Vagina (tissue), 2 donors: ENCODE measurements at places on chromosomes 2 and 18. TPM values are rescaled to one million over a fixed set of nuclear protein-coding genes. Genes with fewer than 3 reads are reported as not detected.

Gene COL6A3
- total RNA-seq: 315 TPM

Gene MITD1
- 23.3 TPM for total RNA-seq

DNA sequence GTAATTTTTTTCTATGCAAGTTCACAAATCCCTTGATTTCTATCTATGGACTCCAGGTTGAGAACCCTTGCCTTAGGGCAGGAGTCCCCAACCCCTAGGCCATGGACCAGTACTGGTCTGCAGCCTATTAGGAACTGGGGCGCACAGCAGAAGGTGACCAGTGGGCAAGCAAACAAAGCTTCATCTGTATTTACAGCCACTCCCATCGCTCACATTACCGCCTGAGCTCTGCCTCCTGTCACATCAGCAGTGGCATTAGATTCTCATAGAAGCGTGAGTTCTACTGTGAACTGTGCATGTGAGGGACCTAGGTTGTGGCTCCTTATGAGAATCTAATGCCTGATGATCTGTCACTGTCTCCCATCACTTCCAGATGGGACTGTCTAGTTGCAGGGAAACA lies 70.2 kb upstream of the SMAD2 start:
- no peak for DNase-seq

- no peak for DNase-seq
These were observed 12.0 kb upstream of the MBP start for GRCh38 chr18:77144451-77145118.

DNA sequence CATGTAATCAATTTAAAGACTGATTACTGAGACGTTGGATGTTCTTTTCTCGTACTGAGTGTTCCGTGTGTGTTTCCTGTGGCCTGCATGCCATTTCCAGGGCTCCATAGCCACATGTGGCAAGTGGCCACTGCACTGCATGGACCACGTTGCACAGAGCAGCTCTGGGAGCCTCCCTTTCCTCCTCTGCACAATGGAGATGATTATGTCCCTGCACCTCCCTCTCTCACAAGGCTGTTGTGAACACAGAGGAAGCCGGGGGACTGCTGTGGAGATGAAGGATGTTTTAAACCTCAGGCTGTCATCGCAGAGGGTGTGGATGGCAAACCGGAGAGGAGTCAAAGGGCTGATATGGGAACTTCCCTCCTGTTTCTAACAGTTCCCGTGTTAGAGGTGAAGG lies 87.7 kb downstream of the TGOLN2 start:
- DNase-seq: no peak

DNA sequence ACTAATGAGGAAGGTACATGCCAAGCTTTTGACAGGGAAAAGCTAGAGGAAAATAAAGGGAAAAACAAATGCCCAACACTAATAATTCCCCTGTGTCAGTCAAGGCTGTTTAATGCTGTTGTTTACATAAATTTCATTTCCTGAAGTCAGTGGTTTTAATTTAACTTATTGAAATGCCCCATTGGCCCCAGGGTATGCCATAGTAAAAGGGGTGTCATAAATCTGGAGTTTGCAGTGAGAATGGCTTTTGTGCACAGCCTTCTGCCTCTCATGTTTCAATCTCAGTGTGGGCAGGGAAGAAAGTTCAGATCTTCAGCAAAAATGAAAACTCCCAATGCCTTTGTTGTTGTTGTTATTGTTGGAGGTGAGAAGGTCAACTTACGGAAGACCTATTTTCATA lies 550.1 kb upstream of the DCC start:
- no peak for DNase-seq

DNA sequence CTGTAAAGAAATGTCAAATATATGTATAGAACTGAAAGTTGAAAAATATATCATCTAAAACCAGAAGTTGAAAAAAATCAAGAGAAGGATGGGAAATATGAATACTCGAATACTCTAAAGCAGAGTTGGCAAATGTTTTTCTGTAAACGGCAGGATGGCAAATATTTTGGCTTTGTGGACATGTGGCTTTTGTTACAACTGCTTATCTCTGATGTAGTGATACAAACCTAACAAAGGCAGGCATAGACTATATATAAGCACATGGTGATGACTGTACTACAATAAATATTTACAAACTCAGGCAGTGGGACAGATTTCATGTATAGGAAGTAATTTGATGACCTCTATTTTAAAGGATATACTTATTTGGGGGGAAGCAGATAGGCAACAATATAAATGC lies 224.6 kb upstream of the LRRTM4 start:
- DNase-seq: no peak

DNA sequence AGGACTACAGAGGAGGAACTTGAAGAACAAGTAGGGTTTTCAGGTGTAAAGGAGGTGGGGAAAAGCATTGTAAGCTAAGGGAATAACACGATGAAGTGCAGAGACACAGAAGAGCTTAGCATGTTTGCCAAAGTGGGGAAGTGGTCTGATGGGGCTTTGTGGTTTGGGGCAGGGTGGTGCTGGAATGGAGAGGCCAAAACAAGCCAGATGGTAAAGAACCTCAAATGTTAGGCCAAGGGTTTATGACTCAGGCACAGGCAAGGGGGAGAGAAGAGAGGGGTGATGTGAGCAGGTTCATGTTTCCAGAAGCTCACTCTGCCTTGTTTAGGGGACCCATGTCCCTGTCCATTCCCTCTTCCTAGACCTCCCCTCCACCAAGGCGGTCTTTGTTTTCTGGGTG lies 104.5 kb upstream of the YWHAQ start:
- no peak for DNase-seq

- DNase-seq: no peak
These were observed 14.8 kb upstream of the PARD3B start for GRCh38 chr2:204530464-204530805.

- no peak for DNase-seq
These were observed 22.7 kb downstream of the RNF152 start for GRCh38 chr18:61870151-61870550.

DNA sequence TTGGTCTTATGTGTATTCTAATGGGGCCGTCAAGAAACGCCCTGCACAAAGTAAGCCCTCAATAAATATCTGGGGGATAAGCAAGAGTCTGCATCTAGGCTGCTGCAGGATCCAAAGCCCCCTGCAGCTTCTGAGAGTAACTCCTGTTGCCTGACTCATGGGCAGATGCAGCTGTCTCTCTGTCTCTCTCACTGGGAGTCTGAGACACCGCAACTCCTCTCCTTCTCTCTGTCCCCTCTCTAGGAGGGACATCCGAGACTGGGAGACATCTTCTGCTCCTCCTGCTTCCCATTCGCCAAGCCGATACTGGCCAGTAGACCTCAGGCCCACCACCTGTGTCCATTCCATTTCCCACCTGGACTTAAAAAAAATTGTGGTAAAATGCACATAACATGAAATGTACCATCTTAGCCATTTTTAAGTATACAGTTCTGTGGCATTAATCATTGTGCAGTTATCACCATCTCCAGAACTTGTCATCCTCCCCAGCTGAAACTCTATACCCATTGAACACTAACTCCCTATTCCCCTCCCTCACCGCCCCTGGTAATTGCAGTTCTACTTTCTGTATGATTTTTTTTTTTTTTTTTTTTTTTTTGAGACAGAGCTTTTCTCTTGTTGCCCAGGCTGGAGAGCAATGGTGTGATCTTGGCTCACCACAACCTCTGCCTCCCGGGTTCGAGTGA lies 20.1 kb downstream of the DYSF start:
- DNase-seq: no peak

GRCh38 chr2:10934308-10934978 lies 22.7 kb downstream of the KCNF1 start:
- no peak for DNase-seq

- DNase-seq: no peak
These were observed 3.8 kb downstream of the LBH start for GRCh38 chr2:30235008-30235655.

- DNase-seq: no peak
These were observed 11.6 kb upstream of the NCK2 start for GRCh38 chr2:105732955-105733607.

GRCh38 chr2:156937430-156937829 lies 320.1 kb upstream of the GALNT5 start:
- DNase-seq: no peak

- no peak for DNase-seq
These were observed 958 bp upstream of the ALLC start for GRCh38 chr2:3656762-3657721.

Gene LAMA3
- 106 TPM for total RNA-seq

Gene CAVIN2
- 50.6 TPM for total RNA-seq

Gene DCDC2C
- total RNA-seq: not detected

Gene CTAGE1
- not detected for total RNA-seq

Gene RFX8
- 1.2 TPM for total RNA-seq

DNA sequence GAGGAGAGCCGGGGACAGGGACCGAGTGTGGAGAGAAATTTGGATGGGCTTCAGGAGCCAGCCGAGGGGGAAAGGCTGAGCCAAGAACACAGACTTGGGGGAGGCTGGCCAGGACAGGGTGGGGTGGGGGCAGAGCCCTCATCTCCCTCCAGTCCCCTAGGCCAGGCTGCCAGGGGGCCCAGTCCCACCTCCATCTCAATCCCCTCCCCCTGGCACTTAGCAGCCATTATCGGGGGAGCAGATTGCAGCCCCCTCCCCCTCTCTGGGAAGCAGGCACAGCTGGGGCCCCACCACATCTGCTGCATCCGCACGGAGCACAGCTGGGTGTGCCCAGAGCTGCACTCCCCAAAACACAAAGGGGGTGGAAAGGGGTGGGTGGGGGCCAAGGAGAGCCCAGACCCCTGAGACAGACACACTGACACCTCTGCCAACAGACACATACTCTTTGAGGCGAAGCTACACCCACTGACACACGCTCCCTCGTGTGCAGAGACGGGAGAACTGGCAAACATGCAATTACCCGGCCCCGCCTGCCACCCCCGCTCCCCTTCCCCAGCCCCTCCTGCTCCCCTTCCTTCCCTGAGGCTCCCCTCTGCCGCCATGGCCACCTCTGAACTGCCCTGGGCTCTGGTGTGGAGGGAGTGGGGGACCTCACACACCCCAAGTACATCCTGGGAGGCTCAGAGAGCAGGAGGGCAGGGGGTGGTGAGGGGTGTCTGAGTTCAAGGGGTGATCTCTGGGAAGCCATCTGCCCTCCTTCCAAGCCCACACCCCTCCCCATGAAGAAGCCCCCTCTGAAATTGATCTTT lies 5.1 kb upstream of the ASIC4 start:
- no peak for DNase-seq

Gene CXCR1
- total RNA-seq: 0.49 TPM

Gene IL1F10
- total RNA-seq: not detected

Gene RAB27B
- 6.1 TPM for total RNA-seq

Gene CDKL4
- total RNA-seq: 2.7 TPM

DNA sequence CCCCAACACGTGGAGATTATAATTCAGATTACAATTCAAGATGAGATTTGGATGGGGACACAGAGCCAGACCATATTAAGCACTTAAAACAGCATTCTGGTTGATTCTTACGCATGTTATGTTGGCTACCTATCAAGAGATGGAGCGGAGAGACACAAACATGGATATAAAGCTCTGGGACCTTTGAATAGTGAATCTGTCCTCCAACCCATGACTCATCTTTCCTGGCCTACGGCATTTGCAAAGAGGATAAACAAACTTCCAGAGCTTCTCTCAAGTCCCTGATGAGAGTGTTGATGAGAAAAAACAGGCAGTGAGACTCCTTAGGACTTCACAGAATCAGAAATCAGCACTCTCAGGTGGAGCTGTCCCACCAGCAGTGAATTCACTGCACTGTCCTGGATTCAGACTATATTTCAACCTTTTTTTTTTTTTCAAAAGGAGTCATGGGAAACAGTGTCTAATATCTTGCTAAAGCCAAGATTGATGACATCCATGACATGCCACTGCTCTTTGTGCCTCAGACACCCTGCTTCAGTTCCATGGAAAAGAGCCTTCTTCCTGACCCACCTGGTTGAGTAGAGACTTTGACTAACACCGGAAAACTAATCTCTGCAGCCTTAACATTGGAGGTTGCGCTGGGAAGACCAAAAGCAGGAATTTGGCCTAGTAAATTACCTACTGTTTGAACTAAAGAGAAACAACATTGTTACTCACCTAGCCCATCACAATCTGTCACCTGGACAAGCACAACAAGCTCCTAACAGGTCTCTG lies 62.1 kb upstream of the NPAS2 start:
- peak; percentile 83 for DNase-seq

DNA sequence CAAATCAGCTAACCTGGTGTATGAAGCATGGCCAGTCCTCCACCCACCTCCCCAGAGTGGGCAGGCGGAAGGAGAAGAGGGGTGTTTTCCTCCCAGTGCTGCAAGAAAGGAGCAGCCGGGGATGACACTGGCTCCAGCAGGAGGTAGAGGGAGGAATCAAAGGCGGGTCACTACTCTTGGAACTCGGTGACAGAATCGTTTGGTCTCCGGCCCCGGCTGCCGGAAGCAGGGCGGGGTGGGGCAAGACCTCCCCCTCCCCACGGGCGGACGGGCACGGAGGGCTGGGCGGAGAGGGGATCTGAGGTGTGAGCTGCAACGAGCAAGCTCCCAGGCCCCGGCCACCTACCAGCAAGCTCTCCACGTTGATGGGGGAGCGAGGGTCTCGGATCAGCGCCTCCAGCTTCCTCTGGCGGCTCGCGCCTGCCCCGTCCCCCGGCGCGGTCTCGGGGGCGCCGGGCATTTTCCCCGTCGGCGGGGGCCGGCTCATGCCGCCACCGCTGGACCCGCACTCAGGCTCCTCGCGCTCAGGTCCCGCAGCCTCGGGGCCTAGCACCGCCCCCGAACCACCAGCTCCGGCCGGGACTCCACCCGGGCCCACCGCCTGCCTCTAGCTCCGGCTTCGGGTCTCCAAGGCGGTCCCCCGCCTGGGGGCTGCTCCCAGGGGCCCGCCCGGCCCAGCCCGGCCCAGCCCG lies 640 bp downstream of the ROCK2 start:
- no peak for DNase-seq

- DNase-seq: no peak
These were observed 32.8 kb downstream of the MYOM1 start for GRCh38 chr18:3186678-3187658.

GRCh38 chr2:141317986-141318385 lies 812.8 kb downstream of the LRP1B start:
- no peak for DNase-seq

- no peak for DNase-seq
These were observed 13.7 kb downstream of the RAPGEF4 start for GRCh38 chr2:172749388-172749787.

Gene ROCK1
- total RNA-seq: 39.0 TPM

DNA sequence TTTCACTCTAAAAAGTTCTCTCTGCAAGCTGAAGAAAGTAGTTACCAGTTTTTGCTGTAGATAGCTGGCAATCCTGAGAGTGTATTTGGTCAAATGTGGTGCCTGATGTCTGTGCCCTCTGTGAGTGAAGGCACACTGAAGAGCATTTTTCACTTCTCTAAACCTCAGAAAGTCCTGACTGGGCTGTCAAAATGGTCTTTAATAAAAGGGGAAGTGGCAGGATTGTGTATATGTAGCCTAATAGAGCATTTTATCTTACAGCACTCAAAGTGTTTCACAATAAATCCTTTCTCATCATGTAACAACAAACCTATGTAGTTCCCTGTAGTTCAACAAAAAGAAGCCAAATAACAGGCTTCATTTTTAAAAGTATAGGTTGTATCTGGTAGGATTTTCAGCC lies 1552.3 kb upstream of the SLC39A10 start:
- no peak for DNase-seq

Gene NTSR2
- total RNA-seq: not detected

GRCh38 chr18:9184998-9185613 lies 48.5 kb downstream of the ANKRD12 start:
- DNase-seq: no peak
